ENCODE measurements at places on chromosomes 11 and 22.

DNA sequence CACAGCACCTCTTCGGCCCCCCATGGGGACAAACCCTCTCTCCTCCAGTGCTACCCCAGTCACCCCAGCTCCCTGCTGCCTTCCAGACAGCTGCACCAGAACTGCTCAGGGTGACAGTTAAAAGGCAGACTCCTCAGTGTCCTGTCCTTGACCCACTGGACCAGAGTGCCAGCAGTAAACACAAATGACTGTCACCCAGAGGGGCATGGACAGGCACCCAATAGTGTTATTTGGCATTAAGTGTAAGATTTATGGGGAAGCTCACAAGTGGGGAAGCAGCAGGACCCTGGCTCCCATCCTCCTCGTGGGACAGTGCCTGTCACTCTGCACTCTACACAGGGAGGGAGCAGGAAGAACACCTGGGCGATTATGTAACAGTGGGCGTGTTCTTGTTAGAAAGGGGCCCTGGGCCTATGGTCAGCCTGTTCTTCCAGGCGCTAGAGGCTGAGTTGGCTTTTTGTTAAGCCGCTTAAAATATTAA lies 5.0 kb downstream of the RPS19BP1 start:
- no peak for DNase-seq

GRCh38 chr11:16598906-16599305 lies 139.5 kb upstream of the C11orf58 start:
- DNase-seq = no peak

DNA sequence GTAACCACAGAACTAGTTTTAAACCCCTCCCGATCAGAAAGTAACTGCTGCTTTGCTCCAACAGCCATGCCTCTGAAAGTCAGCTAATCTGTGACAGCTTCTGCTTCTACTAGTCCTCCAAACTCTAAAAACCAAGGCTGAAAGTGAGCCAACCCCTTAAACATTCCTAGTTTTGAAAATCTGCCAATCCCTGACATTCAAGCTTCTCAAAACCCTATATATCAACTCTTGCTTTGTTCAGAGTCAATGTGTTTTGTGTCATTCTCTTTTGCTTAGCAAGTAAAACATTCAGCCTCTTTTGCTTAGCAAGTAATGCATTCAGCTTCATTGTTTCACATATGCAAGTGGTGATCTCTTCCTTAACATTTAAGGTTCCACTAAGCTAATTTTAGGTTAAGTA lies 56.9 kb downstream of the ATG16L2 start:
- DNase-seq = no peak

DNA sequence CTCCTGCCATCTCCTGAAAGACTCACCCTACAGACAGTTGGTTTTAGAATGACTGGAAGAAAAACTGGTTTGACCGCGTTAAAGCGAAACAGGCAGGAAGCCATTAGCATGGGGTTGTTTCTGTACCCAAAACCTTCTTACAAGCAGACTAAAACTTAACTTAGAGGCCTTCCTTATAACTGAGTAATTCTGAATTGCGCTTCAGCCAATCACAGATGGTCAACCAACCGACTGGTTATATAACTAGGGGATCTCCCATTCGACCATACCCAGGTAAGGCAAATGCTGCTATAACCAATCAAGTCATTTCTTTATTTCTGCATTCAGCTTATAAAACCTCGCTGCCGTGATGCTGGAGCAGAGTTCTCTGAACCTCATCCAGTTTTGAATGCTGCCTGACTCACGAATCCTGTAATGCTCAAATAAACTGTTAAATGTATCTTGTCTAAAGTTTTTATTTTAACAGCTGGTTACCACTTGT lies 87.8 kb upstream of the DRD2 start:
- no peak for DNase-seq

GRCh38 chr22:30826670-30827355 lies 132.1 kb downstream of the OSBP2 start:
- no peak for DNase-seq
